ENCODE measurements at places on chromosomes 4 and X. TPM values are rescaled to one million over a fixed set of nuclear protein-coding genes. Genes with fewer than 3 reads are reported as not detected.

RBMXL3 gene
- total RNA-seq = not detected

- DNase-seq = no peak
- no peaks in the 10 kb centered on the region for H3K27me3 ChIP-seq
- H3K36me3 ChIP-seq = no peaks in the 10 kb centered on the region
- no peak overlapping the region for H3K4me3 ChIP-seq
Measured at GRCh38 chr4:38671592-38671940, 7.6 kb downstream of the KLF3 start.

- H3K27ac ChIP-seq = no peak overlapping the region
- H3K27me3 ChIP-seq = 0 out of 2 replicates have a peak, but pooled peaks cover 6% of the 10 kb centered on the region
- H3K4me3 ChIP-seq = no peak overlapping the region
- no peak for DNase-seq
Measured at GRCh38 chrX:77505227-77505626, 58.0 kb downstream of the FGF16 start.

GRCh38 chrX:9519546-9520216 is 54.8 kb downstream of the TBL1X start:
- no peaks in the 10 kb centered on the region for H3K36me3 ChIP-seq
- no peaks in the 10 kb centered on the region for H3K4me1 ChIP-seq
- no peak overlapping the region for H3K27ac ChIP-seq
- no peak for DNase-seq
- H3K4me3 ChIP-seq = no peak overlapping the region

GRCh38 chr4:93777081-93777460 is 51.5 kb upstream of the ATOH1 start:
- H3K27ac ChIP-seq = no peak overlapping the region
- H3K4me3 ChIP-seq = no peak overlapping the region
- H3K4me1 ChIP-seq = no peaks in the 10 kb centered on the region
- no peaks in the 10 kb centered on the region for H3K36me3 ChIP-seq

- H3K27me3 ChIP-seq = no peaks in the 10 kb centered on the region
- no peaks in the 10 kb centered on the region for H3K4me1 ChIP-seq
- H3K27ac ChIP-seq = no peak overlapping the region
- no peaks in the 10 kb centered on the region for H3K36me3 ChIP-seq
- no peak for DNase-seq
Measured at GRCh38 chr4:19348746-19349145, 903.0 kb upstream of the SLIT2 start.

DNA sequence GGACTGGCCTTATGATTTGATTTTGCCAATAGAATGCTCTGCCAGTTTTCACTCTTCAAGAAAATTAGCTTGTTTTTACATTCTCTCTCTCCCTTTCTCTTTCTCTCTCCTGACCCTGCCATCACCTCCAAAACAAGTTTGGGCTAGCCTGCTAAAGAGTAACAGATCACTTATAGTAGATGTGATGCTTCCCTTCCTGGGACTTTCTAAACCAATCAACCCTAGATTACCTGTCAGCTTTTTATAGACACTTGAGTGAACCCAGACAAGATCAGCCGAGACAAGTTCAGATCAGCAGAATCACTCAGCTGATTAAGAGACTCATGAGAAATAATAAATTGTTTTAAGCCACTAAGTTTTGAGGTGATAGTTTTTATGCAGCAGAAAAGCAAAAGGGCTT is 521.2 kb downstream of the ANKRD50 start:
- H3K4me3 ChIP-seq = no peak overlapping the region
- no peaks in the 10 kb centered on the region for H3K27me3 ChIP-seq
- H3K27ac ChIP-seq = no peak overlapping the region
- no peaks in the 10 kb centered on the region for H3K4me1 ChIP-seq
- DNase-seq = no peak

THAP6 gene
- 25.5 TPM for total RNA-seq

- no peak overlapping the region for H3K4me3 ChIP-seq
- H3K4me1 ChIP-seq = peaks cover 16% of the 10 kb centered on the region
- H3K27me3 ChIP-seq = no peaks in the 10 kb centered on the region
- no peak overlapping the region for H3K27ac ChIP-seq
- peak; percentile 10 for DNase-seq
Measured at GRCh38 chr4:99723612-99724011, 66.0 kb upstream of the C4orf54 start.

DNA sequence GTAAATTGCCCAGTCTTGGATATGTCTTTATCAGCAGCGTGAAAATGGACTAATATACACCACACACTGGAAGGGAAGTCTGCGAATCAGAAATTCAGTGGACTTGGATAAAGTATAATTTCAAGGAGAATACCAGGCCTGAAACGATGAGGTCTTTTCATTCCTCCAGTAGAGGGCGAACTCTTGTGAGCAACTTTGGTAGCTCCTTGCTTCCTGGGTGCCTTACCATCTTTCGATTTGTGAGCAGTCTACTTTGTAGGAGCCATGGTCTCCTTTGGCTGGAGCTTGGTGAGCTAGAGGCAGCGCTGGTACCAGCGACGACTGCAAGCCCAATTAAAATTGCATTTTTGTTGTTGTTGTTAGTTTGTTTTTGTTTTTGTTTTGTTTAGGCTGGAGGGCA is 791.9 kb downstream of the FAT4 start:
- H3K36me3 ChIP-seq = no peaks in the 10 kb centered on the region
- no peak overlapping the region for H3K4me3 ChIP-seq
- DNase-seq = peak; percentile 4
- no peaks in the 10 kb centered on the region for H3K4me1 ChIP-seq
- H3K27me3 ChIP-seq = no peaks in the 10 kb centered on the region

DNA sequence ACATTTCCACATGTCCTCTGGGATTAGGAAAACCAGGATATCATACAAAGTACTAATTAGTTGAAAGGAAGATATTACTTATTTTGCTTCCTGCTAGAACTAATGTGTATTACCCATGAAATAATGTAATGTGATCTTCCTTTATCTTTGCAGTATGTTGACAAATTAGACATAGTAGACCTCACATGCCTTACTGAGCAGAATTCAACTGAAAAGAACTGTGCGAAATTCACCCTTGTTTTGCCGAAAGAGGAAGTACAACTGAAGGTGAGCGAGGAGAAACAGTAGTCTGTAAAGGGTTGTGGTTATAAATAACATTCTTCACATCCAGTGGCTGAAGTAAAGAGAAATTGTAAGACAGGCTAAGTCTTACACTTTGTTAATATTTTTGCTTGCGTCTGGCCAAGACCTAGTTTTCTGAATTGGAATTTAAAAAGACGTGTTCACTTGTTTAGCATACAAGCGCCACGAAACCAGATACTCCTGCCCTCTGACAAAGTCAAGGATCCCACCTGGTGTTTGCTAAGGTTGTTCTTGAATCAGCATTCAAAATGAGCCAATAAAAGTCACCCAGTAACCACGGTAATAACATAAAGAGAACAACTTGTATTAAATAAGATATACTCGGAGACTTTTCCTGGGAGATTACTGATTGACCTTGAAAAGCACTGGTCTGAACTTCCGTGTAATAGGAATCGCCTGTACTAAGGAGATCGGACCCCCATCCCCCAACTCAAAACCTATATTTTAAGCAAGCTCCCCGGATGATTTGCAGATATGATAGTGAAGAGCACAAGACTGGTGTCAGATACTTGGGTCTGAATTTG is 16.9 kb downstream of the STAP1 start:
- no peaks in the 10 kb centered on the region for H3K27me3 ChIP-seq
- no peak for DNase-seq
- H3K4me1 ChIP-seq = no peaks in the 10 kb centered on the region

- no peaks in the 10 kb centered on the region for H3K4me1 ChIP-seq
- H3K27me3 ChIP-seq = no peaks in the 10 kb centered on the region
- no peak overlapping the region for H3K27ac ChIP-seq
- DNase-seq = no peak
Measured at GRCh38 chr4:19030048-19030447, 1008.5 kb upstream of the LCORL start.

Data from HCT116 (cell line).